CD4-positive, alpha-beta T cell treated with Interleukin-21 for 1 hour (primary cell): ENCODE measurements at places on chromosomes 7 and 10.

DNA sequence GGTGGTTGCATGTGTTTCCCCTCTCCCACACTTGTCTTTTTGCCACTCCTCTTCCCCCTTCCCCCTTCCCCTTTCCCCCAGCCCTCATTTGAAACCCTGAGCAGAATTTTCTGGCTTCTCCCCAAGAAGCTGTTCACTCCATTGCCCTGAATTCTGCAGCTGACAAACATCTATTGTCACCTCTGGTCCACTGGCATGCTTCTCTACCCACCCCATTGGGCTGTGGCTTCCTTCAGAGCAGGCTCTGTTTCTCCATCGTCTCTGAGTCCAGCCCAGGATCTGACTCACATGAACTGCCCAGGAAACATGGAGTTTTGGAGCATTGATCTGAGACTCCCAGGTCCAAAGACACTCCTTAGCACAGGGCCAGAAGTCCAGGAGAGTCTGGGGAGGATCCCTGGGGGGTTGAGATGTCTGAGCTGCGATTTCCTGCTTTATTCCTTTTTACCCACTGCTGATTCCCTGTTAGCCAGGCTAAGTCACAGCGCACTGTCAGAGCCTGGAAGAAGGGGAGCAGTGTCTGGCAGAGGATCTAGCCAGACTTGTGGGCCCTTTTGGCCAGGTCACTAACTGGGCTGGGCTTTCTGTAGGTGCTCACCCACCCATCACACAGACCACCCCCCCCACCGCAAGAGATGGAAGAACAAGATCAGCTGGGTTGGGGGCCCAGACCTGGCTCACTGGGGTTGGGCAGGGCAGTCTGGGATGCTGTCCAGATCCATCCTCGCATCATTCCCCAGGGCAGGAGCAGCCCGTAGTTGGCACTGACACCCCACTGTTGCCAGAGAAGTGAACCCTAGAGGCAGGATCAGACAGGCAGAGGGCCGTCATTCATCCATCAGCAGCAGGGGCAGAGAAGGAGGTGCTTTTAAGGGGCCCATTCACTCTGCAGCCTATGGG is 3.5 kb downstream of the CHAT start:
- no peak for DNase-seq

GRCh38 chr10:77865580-77866324 is 60.8 kb downstream of the DLG5 start:
- DNase-seq, result no peak

DNA sequence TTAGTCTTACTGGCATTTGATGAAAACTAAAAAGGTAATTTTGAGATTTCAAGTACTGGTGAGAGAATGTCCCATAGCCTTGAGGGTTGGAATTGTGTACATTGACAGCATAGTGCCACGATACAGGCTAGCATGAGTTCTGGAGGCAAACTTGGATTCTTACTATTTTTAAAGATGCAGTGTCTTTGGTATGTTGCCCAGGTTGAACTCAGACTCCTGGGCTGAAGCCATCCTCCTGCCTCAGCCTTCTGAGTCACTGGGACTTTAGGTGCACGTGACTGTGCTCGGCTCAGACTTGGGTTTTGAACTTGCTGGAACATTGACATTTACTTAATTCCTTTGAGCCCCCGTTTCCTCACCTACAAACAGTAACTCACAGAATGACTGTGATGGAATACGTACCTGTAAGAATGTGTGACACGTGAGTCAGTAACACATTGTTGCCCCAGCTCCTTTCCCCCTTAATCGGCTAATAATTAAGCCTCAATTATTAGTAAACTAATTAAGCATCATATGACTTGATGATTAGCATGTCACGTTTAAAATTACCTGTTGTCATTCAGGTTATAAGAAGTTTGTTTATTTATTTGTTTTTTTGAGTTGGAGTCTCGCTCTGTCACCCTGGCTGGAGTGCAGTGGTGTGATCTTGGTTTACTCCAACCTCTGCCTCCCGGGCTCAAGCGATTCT is 10.6 kb downstream of the DNAJB6 start:
- no peak for DNase-seq

GRCh38 chr7:141201145-141201885 is 127.5 kb downstream of the TMEM178B start:
- DNase-seq, result no peak

DNA sequence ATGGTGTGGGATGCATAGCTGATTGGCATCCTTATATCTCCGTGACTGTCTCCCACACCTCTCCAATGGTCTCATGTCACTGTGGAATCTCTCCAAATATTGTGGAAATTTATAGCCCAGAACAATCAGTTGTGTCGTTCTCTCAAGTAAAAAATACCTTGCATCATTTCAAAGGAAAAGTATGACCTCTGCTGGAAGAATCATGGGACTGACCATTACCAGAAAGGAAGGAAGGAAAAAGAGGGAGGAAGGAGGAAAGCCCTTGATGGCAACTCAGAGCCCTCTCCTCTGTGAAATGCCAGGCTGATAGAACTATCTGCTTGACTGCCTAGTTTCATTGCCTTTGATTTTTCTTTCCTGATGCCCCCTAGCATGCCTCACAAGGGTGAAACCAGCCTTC is 76.3 kb downstream of the FOXI2 start:
- DNase-seq, result no peak

DNA sequence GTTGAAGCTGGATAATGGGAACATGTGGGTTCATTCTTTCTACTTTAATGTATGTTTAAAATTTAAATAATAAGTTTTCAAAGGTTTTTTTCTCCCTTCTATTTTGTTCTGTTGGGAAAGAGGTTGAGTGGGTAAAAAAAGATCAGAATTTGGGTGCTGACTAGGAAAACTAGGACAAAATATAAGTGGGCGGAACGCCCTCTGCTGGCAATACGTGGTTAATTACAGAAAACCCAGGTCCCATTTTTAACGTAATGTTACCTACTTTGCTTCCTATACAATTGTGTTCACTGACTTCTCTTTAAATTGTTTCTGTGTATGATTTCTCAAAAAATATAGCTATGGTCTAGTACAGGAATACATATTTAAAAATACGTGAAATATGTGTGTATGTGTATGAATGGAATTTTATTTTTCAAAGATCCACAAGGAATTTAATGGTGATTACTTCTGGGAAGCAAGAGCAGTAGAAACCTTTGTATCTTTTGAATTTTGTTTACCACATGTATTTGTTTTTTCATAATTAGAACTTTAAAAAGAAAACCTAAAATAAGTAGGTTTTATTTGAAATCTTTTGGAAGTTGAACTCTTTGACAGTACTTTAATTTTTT is 8.7 kb downstream of the ECD start:
- peak; percentile 71 for DNase-seq

GRCh38 chr10:75926763-75927162 is 495.3 kb downstream of the LRMDA start:
- DNase-seq, result no peak

DNA sequence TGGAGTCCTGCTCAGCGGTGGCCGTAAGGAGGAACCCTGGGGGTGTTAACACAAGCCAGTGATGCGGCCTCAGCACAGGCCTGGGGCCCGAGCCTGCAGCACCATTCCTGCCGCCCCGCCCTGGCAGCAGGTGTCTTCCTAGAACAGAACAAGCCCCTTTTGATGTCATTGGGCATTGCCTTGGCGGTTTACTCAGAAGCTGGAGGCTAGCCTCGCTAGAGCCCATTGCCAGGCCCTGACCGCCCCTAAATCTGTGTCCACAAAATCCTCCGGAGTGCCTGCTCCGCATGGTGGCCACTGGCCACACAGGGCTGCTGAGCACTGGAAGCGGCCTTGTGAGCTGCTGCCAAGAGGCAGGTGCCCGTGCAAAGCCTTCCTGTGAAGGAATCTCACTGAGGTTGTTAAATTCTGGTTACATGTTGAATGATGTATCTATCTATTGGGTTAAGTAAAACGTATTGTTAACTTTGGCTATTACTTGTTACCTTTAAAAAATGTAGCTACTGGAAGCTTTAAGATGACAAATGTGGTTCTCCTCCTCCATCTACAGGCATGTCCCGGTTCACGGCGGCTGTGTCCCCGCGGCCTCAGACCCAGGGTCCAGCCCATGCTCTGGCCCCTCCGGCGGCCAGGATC is 1.2 kb upstream of the INPP5A start:
- no peak for DNase-seq

DNA sequence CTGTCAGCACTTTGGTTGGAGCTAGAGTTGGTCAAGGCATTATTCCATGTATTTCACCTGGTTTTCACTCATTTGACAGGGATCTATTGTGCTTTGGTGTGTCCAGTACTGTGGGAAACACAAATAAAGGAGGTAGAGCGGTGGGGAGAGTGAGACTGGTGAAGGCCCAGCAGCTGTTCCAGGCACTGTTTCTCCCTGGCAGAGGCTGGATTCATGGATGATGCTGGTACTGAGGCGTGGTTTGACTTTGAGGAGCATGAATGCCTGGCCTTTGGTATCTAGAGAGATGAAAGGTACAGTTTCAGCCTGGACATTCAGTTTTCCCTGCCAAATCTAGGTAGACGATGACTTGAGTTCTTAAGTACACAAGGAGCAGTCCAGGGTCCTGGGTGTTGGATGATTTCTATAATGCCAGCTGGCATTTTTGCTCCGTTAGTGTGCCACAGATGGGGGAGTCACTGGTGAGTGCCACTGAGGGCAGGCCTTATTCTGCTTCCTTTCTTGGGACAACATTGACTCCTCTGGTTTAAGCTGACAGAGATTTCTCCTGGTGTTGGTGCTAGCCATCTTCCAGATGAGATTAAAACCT is 162.2 kb upstream of the BMPER start:
- no peak for DNase-seq

GRCh38 chr7:112540839-112541577 is 60.2 kb downstream of the LSMEM1 start:
- no peak for DNase-seq

GRCh38 chr10:103273041-103273441 is 3.9 kb upstream of the INA start:
- no peak for DNase-seq

DNA sequence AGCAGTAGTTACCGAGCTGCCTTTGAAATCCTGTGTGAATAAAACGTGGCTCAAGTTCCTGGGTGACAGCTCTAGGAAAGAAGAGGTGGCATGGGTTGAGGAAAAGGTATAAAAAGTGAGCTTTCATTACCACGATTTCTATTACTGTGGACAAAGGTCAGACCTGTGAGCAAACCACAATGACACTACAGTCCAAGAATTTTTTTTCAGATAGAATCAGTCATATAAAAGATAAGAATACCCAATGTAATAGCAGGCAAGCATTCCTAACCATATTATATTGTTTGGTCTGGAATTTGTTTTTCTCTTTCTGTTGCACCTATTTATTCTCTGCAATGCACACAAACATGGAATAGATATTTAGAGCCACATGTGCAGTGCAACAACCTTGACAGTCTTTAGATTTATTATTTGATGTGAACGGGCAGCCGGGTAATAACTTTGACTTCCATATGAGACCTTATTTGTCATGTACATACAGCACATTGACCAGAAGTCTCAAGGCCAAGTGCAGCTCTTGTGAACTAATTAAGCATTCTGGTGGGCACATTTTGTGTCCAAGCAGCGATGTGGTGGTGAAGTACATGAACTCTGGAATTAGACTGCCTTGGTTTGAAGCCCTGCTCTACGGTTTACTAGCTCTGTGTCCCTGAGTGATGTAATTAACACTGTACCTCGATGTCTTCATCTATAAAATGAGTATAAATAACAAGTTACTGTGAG is 156.8 kb downstream of the NRCAM start:
- DNase-seq, result no peak

GRCh38 chr7:29877196-29877595 is 70.9 kb downstream of the WIPF3 start:
- DNase-seq, result no peak

DNA sequence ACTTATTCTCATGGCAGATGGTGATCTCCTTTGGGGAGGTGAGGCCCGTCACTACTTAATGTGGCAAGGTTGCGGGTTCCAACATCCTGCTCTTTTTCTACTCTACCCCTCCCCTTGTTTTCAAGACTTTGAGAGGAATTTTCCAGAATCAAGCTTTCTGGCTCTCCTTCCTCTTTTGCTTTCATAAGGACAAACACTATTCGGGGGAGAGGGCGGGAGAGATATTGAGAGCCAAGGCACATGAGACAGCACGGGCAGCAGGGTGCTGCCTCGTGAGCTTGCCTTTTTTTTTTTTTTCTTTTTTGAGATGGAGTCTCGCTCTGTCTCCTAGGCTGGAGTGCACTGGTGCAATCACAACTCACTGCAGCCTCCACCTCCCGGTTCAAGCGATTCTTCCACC is 6.9 kb upstream of the PFKFB3 start:
- no peak for DNase-seq

DNA sequence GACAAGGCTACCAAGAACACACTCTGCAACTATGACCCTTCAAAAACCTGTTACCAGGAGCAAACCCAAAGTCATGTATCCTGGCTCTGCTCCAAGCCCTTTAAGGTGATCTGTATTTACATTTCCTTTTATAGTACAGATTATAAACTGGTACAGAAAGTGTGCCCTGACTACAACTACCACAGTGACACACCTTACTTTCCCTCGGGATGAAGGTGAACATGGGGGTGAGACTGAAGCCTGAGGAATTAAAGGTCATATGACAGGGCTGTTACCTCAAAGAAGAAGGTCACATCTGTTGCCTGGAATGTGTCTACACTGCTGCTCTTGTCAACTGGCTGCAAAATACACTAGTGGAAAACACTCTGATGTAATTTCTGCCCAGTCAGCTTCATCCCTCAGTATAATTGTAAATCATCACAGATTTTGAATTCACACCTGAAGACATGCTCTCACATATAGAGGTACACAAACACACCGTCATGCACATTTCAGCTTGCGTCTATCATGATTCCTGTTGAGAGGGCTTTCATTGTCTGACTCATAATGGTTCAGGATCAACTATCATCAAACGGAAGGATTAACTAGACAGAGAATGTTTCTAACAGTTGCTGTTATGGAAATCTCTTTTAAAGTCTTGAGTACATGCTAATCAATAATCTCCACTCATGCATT is 318.3 kb downstream of the NXPH1 start:
- no peak for DNase-seq

GRCh38 chr10:98425511-98426352 is 10.8 kb upstream of the PYROXD2 start:
- DNase-seq, result peak; percentile 51

GRCh38 chr7:112023786-112024185 is 182.4 kb downstream of the DOCK4 start:
- DNase-seq, result no peak

- DNase-seq, result no peak
Observed at GRCh38 chr10:85578860-85579259, 787.7 kb downstream of the GRID1 start.

GRCh38 chr7:100152404-100152803 is 3.7 kb downstream of the LAMTOR4 start:
- DNase-seq, result no peak

- DNase-seq, result no peak
Observed at GRCh38 chr10:73644767-73645166, 3.5 kb upstream of the MYOZ1 start.

DNA sequence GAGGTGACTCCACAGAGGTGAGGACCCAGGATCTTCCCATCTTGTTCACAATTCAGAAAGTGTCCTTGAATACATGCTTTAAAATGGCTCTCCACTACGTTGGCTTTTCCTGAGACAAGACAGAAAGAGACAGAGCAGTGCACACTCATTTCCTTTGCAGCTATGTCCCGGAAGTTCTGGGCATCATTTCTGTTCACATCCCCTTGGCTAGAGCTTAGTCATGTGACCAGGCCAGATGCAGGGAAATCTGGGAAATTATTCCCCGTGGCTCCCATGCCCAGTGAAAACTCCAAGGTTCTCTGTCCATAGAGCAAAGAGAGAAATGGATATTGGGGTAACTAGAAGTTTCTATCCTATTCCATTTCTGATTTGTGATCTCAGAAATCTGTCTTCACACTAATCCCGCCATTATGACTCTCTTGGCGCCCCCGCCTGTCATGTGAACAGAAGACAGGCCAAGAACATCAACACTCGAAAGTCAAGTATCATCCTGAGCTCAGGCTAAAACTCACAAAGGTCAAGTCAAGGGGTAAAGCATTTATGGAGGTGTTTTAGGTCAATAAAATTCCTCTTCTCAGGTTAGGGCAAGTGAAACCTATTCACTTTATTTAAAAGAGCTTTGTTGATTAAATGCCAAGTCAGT is 251.4 kb upstream of the HABP2 start:
- DNase-seq, result no peak
